Peyer's patch (tissue), 4 donors: ENCODE measurements at places on chromosomes 1 and 21. TPM values are rescaled to one million over a fixed set of nuclear protein-coding genes. Genes with fewer than 3 reads are reported as not detected.

Gene SPRR4
- total RNA-seq = not detected

DNA sequence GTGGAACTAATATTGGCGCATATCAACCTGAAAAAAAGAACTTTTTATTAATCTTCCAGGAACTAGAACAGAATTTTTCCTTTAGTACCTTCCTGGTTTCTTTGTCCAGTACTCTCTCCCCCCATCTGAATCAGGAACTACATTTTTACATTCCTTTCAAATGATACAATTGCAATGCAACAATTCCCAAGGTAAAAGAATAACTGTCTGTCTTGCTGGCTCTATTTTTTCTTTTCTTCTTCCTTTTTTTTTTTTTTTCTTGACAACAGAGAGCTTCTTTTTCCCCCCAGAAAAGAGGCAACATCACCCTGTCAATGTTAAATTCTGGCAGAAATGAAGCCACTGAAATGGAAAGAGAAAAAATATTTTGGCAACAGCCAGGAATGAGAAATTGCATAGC, 4.5 kb upstream of the CD101 start:
- no peak for DNase-seq
- H3K4me3 ChIP-seq = no peak overlapping the region
- no peaks in the 10 kb centered on the region for H3K27me3 ChIP-seq
- no peaks in the 10 kb centered on the region for H3K4me1 ChIP-seq
- no peak overlapping the region for H3K27ac ChIP-seq

Gene S100B
- total RNA-seq = not detected

GRCh38 chr1:10943991-10944730, 68.3 kb upstream of the TARDBP start:
- H3K27ac ChIP-seq = no peak overlapping the region
- H3K27me3 ChIP-seq = no peaks in the 10 kb centered on the region
- no peaks in the 10 kb centered on the region for H3K36me3 ChIP-seq

DNA sequence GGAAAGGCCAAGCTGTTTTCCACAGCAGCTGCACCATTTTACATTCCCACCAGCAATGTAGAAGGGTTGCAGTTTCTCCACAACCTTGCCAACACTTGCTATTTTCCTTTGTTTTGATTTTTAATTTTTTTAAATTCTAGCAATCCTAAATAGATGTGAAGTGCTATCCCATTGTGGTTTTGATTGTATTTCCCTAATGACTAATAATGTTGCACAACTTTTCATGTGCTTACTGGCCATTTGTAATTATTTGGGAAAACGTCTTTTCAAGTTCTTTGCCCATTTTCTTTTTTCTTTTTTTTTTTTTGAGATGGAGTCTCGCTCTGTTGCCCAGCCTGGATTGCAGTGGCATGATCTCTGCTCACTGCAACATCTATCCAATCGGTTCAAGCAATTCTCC, 53.9 kb downstream of the VCAM1 start:
- DNase-seq = no peak
- no peaks in the 10 kb centered on the region for H3K27me3 ChIP-seq
- H3K4me1 ChIP-seq = no peaks in the 10 kb centered on the region
- H3K27ac ChIP-seq = no peak overlapping the region
- H3K4me3 ChIP-seq = no peak overlapping the region

- H3K27ac ChIP-seq = no peak overlapping the region
- H3K36me3 ChIP-seq = no peaks in the 10 kb centered on the region
- no peaks in the 10 kb centered on the region for H3K4me1 ChIP-seq
- no peak for DNase-seq
- no peaks in the 10 kb centered on the region for H3K27me3 ChIP-seq
Measured at GRCh38 chr1:207393610-207394009, 60.5 kb upstream of the CR2 start.

DNA sequence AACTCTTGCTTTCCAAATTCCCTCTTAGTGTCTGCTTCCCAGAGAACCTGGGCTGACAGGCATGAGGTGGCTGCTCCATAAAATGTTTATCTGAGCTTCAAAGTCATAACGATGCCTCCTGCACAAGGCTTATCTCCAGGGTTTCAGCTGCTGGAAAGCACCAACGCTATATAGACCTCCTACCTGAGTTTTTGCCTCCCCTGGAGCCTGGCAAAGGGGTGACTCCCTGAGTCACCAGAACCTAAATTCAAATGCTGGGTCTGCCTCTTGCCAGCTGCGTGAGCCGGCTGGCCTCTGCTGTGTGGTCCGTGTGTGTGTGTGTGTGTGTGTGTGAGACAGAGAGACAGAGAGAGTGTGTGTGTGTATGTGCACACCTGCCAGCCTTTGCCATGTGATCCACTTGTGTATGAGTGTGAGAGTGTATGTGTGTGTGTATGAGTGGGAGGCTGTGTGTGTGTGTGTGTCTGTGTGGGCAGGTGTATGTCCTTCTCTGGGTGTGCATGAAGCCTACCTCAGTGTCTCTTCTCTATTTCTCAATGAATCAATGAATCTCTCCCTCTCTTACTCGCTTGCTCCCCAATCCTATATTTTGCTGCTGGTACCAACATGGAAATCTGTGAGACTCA, 714.9 kb downstream of the MATN1 start:
- H3K27me3 ChIP-seq = no peaks in the 10 kb centered on the region
- DNase-seq = no peak
- no peaks in the 10 kb centered on the region for H3K4me1 ChIP-seq
- no peaks in the 10 kb centered on the region for H3K36me3 ChIP-seq
- no peak overlapping the region for H3K4me3 ChIP-seq

Gene INSRR
- total RNA-seq = not detected

DNA sequence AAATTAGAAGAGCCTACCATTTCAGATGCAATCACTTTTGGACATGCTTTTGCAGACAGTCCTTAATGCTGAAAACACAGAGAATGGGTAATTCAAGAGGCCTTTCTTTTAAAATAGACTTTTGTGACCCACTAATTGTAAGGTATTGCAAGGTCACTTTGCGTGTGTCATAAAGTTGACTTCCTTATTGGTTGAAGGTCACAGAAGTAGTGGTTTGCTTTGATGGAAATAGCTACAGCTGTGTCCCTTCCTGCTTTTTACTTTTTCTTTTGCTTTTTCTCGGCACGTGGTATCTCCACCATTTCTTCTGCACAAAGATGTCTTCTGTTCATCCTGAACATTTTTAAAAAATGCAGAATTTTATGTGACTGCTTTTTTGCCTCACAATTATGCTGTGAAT, 146.8 kb downstream of the DYRK1A start:
- no peak for DNase-seq
- no peak overlapping the region for H3K27ac ChIP-seq
- no peak overlapping the region for H3K4me3 ChIP-seq
- H3K36me3 ChIP-seq = no peaks in the 10 kb centered on the region
- H3K27me3 ChIP-seq = no peaks in the 10 kb centered on the region

Gene UBE2U
- total RNA-seq = not detected

GRCh38 chr1:7543718-7544090, 227.4 kb upstream of the VAMP3 start:
- no peaks in the 10 kb centered on the region for H3K36me3 ChIP-seq
- no peaks in the 10 kb centered on the region for H3K27me3 ChIP-seq

Gene TMEM81
- 3.3 TPM for total RNA-seq

DNA sequence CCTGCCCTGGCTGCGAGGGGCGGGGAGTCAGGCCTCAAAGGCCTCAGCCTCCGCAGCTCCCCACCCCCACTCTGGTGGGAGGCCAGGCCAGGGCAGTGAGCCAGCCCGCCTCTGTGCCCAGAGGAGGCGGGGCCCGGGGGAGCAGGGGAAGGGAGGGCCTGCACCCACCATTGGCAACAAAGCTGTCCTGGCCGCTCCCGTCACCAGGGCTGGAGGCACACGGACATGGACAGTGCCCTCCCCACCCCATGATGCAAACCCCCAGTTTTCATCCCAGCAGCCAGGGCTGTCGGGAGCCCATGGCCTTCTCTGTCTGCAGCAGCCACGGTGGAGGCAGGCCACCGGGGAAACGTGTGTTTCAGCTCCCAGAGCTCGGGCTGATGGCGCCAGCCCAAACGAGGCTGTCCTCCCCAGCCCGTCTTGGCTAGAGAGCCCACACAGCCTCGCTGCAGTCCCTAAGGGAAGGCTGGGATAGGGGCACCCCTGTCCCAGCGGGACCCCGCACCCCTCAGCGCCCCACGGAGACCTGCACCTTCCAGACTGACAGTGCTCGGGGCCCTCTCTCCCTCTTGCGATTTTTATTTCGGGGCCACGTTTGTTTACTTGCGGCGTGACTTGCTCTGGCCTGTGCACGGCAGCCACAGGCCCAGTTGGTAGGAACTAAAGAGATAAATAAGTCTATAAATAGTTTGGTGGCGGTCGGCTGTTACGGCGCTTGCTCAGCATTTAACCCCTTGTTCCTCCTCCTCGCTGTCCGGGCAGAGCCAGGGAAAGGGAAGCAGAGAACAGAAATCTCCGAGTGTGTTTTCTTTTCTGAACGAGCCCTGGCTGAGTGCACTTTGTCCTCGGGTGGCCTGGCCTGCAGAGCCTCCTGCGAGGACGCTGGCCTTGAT, 101.8 kb downstream of the PRDM16 start:
- H3K27ac ChIP-seq = peak overlapping the region; percentile 57
- H3K4me1 ChIP-seq = peaks cover 7% of the 10 kb centered on the region
- no peaks in the 10 kb centered on the region for H3K27me3 ChIP-seq
- peak; percentile 69 for DNase-seq
- H3K4me3 ChIP-seq = peak overlapping the region; percentile 31
- no peaks in the 10 kb centered on the region for H3K36me3 ChIP-seq

GRCh38 chr1:220430059-220430458, 97.9 kb upstream of the MARK1 start:
- H3K27ac ChIP-seq = no peak overlapping the region
- no peaks in the 10 kb centered on the region for H3K36me3 ChIP-seq
- no peak overlapping the region for H3K4me3 ChIP-seq
- H3K27me3 ChIP-seq = no peaks in the 10 kb centered on the region
- DNase-seq = no peak
- no peaks in the 10 kb centered on the region for H3K4me1 ChIP-seq

DNA sequence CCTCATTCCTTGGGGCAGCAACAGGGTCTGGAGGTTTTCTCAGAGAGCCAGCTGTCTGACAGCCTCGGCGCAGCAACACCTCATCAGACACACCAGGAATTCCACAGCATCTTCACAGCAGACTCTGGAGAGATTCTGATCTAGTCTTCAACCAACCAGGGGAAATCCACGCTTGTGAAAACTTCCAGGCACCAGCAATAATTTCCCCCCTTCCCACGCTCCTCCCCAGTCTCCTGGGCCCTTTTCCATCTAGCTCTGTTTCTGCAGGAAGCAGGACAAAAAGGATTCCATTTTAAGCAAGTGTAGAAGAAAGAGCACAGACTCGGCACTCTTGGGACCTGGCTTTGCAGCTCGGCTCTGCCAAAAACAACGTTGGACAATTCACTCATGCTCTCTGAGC, 44.3 kb upstream of the CAPZB start:
- no peaks in the 10 kb centered on the region for H3K4me1 ChIP-seq
- no peaks in the 10 kb centered on the region for H3K27me3 ChIP-seq
- no peak for DNase-seq

DNA sequence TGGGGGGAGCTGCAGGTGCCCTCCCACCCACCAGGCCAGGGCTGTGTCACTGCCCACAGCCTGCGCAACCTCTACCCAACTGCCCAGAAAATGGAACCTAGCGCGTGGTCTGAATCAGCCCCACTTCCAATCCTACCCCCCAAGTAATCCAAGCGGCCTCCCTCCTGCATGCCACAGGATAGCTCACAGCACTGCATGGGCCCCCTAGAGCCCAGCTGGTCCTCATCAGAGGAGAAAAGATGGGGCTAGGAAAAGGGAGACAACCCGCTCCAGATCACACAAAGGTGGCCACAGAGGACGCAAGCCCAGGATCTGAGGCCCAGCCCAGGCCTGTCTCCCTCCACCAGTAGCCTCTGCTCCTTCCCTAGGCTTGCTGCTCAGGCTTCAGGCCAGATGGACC, 6.2 kb downstream of the ADGRB2 start:
- no peaks in the 10 kb centered on the region for H3K27me3 ChIP-seq

Gene SPRR2G
- not detected for total RNA-seq

DNA sequence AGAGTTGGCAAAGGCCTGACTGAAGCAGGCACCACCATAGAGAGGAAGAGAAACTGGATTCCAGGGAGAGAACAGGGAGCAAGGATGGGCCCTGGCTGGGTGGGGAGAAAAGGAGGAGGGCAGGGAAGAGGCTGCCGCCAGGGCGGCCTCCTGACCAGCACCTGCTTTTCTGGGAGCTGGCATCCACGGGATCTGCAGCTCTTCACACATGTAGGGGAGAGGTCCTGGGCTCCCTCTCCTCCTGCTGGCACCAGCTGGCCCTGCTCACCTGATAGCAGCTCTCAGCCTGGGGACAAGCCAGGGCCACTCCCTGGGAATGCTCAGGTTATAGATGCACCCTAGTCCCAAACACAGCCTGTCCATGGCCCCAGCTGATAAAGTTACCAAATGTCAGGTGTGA, 39.9 kb downstream of the TEX35 start:
- no peak overlapping the region for H3K27ac ChIP-seq
- no peaks in the 10 kb centered on the region for H3K27me3 ChIP-seq
- H3K4me3 ChIP-seq = no peak overlapping the region
- no peaks in the 10 kb centered on the region for H3K4me1 ChIP-seq
- DNase-seq = no peak

GRCh38 chr1:24932725-24933294, 2.7 kb upstream of the RUNX3 start:
- H3K4me3 ChIP-seq = no peak overlapping the region
- H3K4me1 ChIP-seq = peaks cover 6% of the 10 kb centered on the region
- H3K27me3 ChIP-seq = no peaks in the 10 kb centered on the region
- H3K27ac ChIP-seq = no peak overlapping the region
- H3K36me3 ChIP-seq = no peaks in the 10 kb centered on the region
- DNase-seq = no peak

DNA sequence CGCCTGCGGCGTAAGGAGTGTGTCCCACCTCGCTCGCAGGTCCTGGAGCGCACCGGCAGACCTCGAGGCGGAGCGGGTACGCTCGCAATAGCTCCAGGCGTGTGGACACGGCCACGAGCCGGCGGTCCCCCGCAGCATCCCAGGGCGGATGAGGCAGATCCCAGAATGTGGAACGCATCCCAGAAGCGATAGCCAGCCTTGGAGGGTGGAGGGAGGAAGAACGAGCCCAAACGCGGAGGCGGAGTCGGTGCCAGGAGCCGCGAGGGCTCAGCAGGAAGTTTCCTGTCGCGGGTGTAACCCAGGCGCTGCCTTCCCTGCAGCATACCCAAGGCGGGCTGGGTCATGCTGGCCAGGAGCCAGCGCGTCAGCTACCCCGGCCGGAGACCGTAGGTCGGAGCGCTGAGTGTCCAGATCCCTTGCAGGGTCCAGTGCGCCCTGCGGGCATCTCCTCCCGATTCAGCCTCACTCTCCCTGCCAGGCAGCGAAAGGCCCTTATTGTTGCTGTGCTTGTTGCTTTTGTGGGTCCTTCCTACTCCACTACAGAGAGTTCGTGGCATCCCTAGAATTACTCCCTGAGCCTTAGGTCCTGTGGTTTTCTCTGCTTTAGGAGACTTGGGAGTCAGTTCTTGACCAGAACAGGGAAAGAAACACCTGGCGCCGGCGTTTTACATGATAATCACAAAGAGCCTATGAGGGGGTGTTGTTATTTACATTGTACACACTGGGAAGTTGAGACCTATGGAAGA, 27.7 kb downstream of the STYXL2 start:
- DNase-seq = peak; percentile 81
- H3K4me1 ChIP-seq = peaks cover 4% of the 10 kb centered on the region
- no peaks in the 10 kb centered on the region for H3K27me3 ChIP-seq
- H3K4me3 ChIP-seq = peak overlapping the region; percentile 36
- H3K27ac ChIP-seq = peak overlapping the region; percentile 45
- no peaks in the 10 kb centered on the region for H3K36me3 ChIP-seq
